HFFc6 (cell line): ENCODE measurements at places on chromosomes 4 and X.

GRCh38 chr4:89469930-89470375 lies 162.4 kb upstream of the GPRIN3 start:
- DNase-seq: peak; percentile 94

DNA sequence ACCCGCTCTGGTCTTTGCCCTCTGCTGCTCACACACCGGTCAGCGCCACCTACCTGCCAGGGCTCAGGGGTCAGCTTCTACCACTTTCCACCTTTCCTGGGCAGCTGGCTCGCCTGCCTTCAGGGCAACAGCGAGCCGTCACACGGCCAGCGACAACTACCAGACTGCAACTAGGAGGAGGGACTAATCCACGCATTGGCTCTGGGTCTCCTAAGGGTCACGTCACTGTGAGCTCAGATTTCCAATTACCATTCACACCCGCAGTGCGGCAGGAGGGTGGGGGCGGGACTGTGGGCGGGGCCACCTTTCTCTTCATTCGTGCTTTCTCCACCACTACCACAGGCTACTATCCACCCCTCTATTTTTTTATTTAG lies at the start of gene BEX5:
BEX5 (minus strand) TSS at position 172 of the 374 bp plus-strand sequence. CDS start 1,712 bp downstream, outside the sequence.
- no peak for DNase-seq

GRCh38 chr4:84952776-84953175 lies 13.7 kb downstream of the WDFY3 start:
- DNase-seq: no peak

- no peak for DNase-seq
These were observed 53.5 kb upstream of the VEGFD start for GRCh38 chrX:15437724-15438123.

- DNase-seq: no peak
These were observed 45.2 kb downstream of the RXFP1 start for GRCh38 chr4:158566860-158567259.

DNA sequence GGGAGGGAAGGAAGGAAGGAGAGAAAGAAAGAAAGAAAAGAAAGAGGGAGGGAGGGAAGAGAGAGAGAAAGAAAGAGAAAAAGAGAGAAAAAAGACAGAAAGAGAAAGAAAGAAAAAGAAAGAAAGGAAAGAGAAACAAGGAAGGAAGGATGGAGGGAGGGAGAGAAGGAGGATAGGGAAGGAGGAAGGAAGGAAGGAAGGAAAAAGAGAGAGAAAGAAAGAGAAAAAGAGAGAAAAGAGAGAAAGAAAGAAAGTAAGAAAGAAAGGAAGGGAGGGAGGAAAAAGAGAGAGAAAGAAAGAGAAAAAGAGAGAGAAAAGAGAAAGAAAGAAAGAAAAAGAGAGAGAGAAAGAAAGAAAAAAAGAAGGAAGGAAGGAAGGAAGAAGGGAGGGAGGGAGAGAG lies 105.8 kb upstream of the RBPJ start:
- DNase-seq: no peak

DNA sequence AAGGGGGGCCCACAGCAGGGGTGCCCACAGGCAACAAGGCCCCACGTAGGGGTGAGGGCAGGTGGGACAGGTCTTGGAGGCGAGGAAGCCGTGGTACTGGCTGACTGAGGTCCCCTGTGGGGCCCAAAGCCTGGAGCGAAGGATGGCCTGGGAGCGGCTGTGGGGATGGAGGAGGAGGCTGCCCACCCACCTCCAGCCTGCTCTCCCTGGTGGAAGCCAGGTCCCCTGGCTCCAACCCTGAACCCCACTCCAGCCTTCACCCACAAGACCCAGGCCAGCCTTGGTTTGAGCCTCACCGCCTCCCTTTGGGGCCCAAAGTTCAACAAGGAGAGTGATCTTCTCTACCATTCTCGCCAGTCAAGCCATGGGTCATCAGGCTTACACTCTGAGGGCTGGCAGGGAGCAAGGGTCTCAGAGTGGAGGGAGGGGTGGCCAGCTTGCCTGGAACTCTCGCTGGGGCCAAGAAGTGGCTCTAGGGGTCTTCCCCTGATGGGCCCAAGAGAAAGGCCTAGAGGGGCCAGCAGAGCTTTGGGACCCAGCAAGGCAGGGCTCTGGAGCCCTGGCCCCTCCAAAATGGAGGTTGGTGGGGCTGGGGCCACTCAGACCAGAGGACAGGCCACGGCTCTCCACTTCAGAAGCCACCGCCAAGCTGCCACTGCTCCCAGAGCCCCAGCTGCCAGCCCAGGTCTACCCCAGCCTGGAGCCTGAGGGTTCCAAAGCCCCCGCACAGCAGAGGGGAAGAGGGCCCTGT lies 5.0 kb downstream of the PNCK start:
- DNase-seq: no peak

GRCh38 chr4:8115916-8116315 lies 42.7 kb downstream of the ABLIM2 start:
- no peak for DNase-seq

- DNase-seq: no peak
These were observed 1.4 kb upstream of the FTSJ1 start for GRCh38 chrX:48474581-48474980.

GRCh38 chr4:100360211-100360610 lies 157.6 kb downstream of the EMCN start:
- no peak for DNase-seq

DNA sequence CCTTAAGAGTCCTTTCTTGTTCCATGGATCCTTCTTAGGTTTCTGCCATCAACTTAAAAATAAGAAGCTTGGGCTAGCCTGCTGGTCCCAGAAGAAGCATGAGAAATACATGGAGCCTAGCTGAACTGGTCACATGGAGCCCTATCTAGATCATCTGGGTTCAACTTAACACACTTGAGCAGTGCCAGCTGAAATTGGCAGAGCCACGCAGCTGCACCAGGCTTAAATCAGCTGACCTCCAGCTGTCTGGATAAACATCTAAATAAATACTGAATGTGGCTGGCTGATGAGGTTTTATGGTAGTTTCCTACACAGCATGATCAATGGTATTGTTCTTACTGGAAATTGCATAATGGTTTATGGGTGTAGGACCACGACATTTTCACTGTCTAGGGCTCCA lies 598.4 kb upstream of the FAM241A start:
- no peak for DNase-seq

DNA sequence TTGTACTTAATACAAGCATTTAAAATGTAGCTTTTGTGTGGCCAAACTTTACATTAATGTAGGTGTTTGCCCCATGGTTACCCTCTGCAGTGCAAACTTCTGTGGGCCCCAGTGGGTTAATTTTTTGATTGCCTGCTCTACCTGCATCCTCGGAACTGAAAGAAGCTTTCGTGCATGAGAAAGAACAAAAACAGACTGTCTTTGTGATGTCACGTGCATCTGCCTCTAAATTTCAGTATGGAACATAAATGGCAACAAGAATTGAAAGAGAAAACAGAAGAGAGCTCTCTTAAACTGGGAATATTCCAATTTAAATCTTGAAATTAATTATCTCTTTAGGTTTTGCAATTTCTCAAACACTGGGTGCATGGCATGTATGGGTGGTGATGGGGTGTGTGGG lies 182.4 kb upstream of the LCORL start:
- DNase-seq: no peak

DNA sequence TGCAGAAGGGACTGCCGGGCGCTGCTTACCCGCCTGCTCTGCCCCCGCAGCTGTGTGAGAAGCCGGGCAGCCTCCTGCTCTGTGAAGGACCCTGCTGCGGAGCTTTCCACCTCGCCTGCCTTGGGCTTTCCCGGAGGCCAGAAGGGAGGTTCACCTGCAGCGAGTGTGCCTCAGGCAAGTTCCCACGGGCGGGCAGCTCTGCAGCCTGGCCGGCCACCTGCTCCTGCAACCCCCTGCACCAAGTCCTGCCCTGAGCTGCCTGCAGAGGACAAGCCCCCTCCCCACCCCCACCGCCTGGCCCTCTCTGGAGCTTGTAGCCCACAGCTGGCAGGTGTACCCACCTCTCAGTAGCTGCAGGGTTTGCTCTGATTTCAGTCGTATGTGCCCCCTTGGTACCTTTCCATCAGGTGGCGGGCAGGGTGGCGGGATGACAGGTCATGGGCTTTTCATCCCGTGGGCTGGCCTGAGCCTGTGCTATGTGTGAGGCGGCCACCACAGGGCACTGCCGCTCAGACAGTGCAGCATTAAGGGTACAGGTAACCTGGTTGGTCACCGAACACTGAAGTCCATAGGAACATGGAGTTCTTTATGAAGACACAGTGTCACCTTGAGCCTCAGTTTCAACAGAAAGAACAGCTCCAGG lies 56.6 kb downstream of the NELFA start:
- DNase-seq: no peak

DNA sequence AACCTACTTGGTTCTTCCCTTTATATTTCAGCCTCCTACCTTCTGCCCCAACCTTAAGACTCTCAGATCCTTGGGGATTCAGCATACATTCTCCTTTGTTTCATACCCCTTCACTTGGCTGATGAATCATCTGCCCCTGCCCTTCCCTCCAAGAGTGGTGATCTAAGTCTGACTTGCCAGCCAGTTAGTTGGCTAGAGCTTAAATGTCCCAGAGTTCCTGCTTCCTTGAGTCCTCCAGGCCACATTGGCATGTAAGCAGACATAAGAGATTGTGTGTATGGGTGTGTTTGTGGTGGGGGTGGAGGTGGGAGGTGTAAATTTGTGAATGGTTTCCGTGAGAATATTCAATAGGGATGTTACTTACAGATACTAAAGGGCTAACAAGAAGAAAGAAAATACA lies 3.7 kb upstream of the TEX13D start:
- DNase-seq: no peak

GRCh38 chr4:1616557-1616930 lies 67.6 kb downstream of the FAM53A start:
- DNase-seq: no peak

GRCh38 chr4:169621731-169622492 lies 1.5 kb downstream of the CLCN3 start:
- DNase-seq: peak; percentile 55

- DNase-seq: peak; percentile 91
These were observed 106.0 kb upstream of the NAP1L5 start for GRCh38 chr4:88803600-88804096.

DNA sequence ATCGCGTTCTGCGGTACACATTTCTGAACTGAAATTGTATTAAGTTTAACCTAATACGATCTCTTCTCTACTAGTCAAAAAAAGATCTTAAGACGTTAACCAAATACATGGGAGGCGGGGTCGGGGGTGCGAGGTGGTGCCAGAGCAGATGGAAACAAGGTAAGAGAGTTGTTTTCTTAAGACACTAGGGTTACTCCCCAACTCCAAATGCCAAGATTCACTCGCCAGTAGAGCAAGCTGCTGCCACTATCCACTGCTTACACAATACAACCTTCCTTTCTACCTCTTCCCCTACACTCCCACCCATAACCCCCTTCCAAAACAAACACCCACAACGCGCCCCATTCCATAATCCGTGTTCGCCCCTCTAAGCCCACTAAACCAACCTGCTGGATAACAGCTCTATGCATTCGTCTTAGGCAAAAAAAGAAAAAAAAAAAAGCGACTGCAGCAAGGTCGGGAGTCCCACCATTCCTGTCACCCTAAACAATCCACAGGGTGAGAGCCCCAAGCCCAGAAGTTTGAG lies 1.3 kb downstream of the LCORL start:
- DNase-seq: no peak

GRCh38 chrX:31331928-31332327 lies 260.1 kb upstream of the FTHL17 start:
- no peak for DNase-seq

DNA sequence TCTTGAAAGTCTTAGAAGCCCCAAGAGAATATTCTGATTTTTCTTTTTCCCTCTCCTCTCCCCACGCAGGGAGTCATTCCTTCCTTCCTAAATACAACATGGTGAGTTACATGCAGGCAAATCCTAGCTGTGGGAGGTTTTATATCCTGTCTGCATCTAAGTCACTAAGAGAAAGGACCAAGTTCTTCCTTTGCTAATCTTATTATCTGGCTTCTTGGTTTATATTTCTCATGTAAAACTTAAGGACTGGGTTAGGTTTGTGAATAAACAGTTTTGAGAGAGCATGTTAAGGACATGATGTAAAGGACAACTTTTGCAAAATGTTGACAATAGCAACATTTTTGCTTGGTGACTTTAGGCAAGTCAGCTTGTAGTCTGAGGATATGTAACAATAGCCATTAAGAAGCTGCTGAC lies 5.1 kb upstream of the CXCL9 start:
- DNase-seq: peak; percentile 51

GRCh38 chr4:183873409-183874185 lies 31.5 kb upstream of the STOX2 start:
- no peak for DNase-seq

DNA sequence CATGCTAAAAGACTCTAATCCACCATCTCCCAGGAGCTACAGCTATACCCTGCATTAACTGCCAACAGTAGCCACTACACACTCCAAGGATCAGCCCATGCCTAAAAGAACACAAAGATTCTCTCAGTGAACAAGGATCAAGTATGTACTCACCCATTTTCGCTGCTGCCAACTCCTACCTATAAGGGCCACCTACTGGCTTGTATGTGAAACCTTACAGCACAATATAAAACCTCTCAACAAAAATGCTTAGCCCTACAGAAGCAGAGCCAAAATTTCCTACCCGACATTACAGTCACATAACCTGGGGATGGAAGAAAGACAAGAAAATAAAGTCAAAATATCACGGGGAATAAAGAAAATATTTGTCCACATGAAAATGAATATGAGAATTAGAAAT lies 562.8 kb upstream of the POU3F4 start:
- no peak for DNase-seq

- DNase-seq: no peak
These were observed 11.5 kb downstream of the SLC39A8 start for GRCh38 chr4:102333787-102334186.

GRCh38 chr4:52511825-52512224 lies 147.3 kb downstream of the USP46 start:
- no peak for DNase-seq

GRCh38 chr4:166128403-166128802 lies 255.4 kb downstream of the TLL1 start:
- DNase-seq: peak; percentile 16

DNA sequence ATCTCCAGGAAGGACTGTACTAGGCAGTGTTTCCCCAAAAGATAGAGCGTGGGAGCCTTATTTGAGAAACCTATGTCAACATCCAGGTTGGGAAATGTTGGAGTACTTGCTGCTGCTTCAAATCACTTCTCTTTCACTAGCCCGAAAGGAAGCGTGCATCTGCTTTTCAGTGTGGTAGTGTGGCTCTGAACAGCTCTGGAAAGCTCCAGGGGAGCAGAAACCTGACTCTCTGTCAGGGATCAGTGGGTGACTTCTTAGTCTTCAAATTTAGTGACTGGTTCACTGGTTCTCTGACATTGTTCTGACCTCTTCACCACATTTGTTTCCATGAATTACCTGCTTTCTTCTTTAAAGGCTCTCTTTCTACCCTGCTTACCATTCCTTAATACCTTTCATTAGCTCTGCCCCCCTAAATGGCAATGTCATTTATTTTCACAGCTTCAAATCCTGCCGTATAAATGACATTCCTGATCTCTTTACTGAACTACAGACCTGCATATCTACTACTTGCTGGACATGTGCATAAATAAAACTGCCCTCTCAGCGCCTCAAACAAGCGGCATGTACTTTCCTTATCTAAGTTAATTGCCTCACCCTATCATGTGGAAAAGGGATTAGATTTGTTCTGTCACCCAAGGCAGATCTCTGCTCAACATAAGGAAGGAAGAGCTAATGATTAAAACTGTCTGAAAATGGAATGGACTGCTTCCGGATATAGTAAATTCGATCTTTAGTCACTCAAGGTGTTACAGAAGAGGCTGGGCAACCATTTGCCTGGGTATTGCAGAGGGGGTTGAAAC lies 37.0 kb downstream of the DLG3 start:
- DNase-seq: no peak

GRCh38 chr4:108345862-108346817 lies 177.4 kb upstream of the LEF1 start:
- peak; percentile 36 for DNase-seq
